ENCODE measurements at places on chromosomes 6 and 20. TPM values are rescaled to one million over a fixed set of nuclear protein-coding genes. Genes with fewer than 3 reads are reported as not detected.

IDH3B gene
- total RNA-seq, result 118 TPM

EMILIN3 gene
- 0.09 TPM for total RNA-seq

NDRG3 gene
- total RNA-seq, result 34.0 TPM

ISM1 gene
- 0.09 TPM for total RNA-seq

EPM2A gene
- total RNA-seq, result 6.9 TPM

LY6G6F gene
- not detected for total RNA-seq

GGTLC1 gene
- total RNA-seq, result not detected

CDSN gene
- total RNA-seq, result not detected

FAM184A gene
- total RNA-seq, result 0.17 TPM

MAP3K4 gene
- total RNA-seq, result 26.5 TPM

PCMTD2 gene
- 70.2 TPM for total RNA-seq

VSX1 gene
- total RNA-seq, result not detected

RIPOR3 gene
- total RNA-seq, result 0.68 TPM

TCF21 gene
- total RNA-seq, result not detected

CLPSL1 gene
- total RNA-seq, result not detected

NKAIN2 gene
- total RNA-seq, result not detected

CALHM6 gene
- 0.85 TPM for total RNA-seq

ABHD16B gene
- not detected for total RNA-seq

FOXQ1 gene
- total RNA-seq, result not detected

CLVS2 gene
- not detected for total RNA-seq

MCUR1 gene
- 15.8 TPM for total RNA-seq

DEFB118 gene
- not detected for total RNA-seq

STXBP5 gene
- total RNA-seq, result 26.7 TPM

FOXF2 gene
- total RNA-seq, result not detected

BPIFB1 gene
- not detected for total RNA-seq

SLC13A3 gene
- 0.05 TPM for total RNA-seq

SLC12A5 gene
- total RNA-seq, result 0.47 TPM

HLA-DQA2 gene
- total RNA-seq, result not detected

FKBP1A gene
- 269 TPM for total RNA-seq

CGAS gene
- total RNA-seq, result 8.7 TPM

FBXO5 gene
- 24.5 TPM for total RNA-seq

TP53TG5 gene
- not detected for total RNA-seq

PCSK2 gene
- total RNA-seq, result not detected

ZNF831 gene
- under 0.01 TPM for total RNA-seq

THBS2 gene
- total RNA-seq, result 2.0 TPM

ECT2L gene
- total RNA-seq, result not detected

MMS22L gene
- total RNA-seq, result 12.3 TPM

NOX3 gene
- total RNA-seq, result not detected

BTBD3 gene
- 65.3 TPM for total RNA-seq

CRISP1 gene
- not detected for total RNA-seq

FAM83C gene
- not detected for total RNA-seq

SLC32A1 gene
- not detected for total RNA-seq

HLA-DPA1 gene
- total RNA-seq, result 0.34 TPM

NHSL1 gene
- total RNA-seq, result 78.7 TPM

NRN1 gene
- total RNA-seq, result 56.3 TPM

SLA2 gene
- total RNA-seq, result not detected

RAB22A gene
- 11.7 TPM for total RNA-seq

HFE gene
- total RNA-seq, result 6.2 TPM

IMPG1 gene
- total RNA-seq, result not detected

SASH1 gene
- 112 TPM for total RNA-seq

GTSF1L gene
- not detected for total RNA-seq

POM121L2 gene
- total RNA-seq, result not detected

CLDN20 gene
- total RNA-seq, result not detected

CD93 gene
- 441 TPM for total RNA-seq
